ENCODE measurements at places on chromosomes 11 and 22.
A peak's percentile ranks its signal among the peaks of the same experiment; 100 is the strongest.

DNA sequence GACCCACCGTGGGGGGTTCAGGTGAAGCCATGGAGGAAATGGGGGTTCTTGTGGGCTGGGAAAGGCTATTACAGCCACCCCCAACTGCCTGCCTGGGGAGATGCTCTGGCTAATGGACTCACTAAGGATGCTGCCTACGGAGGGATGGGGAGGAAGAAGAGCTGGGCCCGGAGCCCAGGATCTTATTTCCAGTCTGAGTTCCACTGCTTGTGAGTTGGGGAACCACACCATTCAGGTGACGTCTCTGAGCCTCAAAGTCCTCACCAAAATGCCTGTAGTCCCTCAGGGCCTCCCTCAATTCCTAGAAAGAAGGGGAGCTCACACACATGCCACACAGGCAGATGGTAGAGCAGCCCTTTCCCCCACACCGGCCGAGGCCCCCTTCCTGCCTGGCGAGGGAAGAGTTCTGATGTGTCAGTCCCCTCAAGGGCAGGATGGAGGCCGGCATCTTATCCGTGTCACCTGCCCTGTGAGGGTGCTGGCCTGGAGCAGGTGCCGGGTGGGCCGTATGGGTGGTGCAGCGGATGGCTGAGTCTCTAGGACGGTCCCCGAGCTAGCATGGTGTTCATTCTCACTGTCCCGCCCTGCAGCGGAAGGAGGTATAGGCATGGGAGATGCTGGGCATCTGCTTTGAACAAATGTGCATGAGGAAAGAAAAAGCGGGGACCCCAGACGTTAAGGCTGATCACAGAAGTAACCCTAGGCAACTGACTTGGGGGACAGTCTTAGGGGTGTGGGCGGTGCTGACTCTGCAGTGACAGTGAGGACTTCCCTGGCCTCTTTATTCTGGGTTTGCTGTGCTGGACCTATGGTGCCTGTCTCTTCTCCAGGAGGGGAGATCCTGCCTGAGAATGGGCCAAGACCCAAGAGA, 15.7 kb downstream of the MRGPRF start:
- no peak for DNase-seq

DNA sequence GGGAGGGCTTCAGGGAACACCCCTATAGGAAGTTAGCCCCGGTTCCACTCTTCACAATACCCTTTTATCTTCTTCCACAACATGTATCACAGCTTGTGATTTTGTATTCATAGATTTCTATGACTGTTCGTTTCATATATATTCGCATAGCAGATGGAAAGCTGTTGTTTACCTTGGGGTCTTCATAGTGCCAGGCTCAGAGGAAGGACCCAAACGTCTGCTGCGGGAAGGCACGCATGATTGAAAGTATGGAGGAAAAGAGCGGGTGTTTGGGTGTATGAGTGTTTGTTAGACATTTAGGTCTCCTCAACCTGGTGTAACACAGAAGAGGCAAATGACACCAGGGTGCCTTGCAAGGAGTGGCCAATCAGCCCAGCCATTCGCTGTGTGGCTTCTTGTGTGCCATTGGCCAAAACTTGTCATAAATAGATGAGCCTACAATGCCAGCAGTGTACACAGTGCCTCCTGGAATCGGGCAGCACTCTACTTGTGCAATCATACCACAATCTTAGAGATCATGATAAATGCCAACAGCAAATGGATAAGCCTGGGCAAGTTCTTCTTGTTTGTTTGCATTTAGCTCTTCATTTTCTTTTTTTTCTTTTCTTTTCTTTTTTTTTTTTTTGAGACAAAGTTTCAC, 10.9 kb upstream of the ADA2 start:
- DNase-seq: no peak

GRCh38 chr22:44108806-44109385, 71.8 kb upstream of the PARVG start:
- DNase-seq: no peak

- peak; percentile 13 for DNase-seq
Measured at GRCh38 chr11:44483919-44484610, 81.4 kb upstream of the CD82 start.

DNA sequence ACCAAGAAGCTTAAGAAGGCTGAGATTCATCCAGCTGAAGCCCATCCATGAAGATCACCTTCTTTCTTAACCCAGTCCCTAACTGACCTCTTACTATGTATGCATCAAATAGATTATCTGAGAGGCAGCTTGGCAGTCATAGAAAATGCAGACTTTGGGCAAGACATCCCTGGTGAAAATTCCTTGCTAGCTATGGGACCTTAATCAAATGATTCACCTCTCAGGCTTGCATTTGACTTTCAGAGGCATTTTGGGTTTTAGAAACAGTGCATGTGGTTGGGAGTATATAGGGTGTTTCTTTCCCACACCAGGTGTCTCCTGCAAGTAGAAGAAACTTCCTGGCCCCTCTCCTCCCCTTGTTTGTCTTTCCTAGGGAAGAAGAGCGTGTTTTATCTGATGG, 188.5 kb upstream of the ISX start:
- DNase-seq: no peak

GRCh38 chr11:70595452-70595851, 197.1 kb downstream of the CTTN start:
- no peak for DNase-seq

DNA sequence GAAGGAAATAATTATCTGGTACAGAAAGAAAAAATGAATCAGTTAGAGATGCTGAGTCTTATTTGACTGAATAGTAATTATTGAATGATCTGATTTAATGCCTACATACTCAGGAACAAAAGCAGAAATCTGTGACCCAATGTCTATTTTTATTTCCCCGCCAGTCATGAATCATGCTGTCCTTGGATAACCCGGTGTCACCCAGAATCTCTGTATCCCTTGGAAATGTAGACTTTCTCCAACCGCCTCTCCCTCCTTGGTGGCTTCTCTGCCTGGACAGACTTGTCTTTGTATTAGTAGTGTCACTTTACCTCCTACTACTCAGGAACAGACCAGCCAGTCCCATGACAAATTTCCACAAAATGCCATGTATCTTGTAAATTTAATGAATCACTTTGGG, 173.3 kb upstream of the PDGFD start:
- no peak for DNase-seq

DNA sequence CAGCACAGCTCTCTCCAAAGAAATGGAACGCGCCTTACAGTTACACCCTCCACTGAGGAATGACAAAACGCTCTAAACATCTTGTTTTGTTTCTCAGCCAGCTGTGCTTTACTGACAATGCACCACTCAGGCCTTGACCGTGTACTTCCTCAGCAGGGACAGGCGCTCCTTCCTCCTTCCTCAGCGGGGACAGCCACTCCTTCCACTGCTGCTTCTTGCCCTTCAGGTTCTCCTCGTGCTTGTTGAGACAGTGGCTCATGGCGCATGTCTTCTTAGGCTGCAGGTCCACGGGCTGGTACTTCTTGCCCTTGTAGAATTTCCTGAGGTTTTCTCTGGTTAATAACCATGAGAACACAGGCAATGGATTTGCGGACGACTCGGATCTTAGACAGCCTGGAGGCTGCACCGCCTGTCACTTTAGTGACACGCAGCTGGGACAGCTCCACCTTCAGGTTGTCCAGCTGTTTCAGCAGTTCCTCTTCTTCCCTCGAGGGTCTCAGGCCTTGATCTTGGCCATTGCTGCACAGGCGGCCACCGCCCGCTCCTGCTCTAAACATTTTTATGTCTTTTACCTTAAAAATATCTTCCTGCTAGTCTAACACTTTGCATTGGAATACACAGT, 613.8 kb downstream of the BRD1 start:
- DNase-seq: no peak

DNA sequence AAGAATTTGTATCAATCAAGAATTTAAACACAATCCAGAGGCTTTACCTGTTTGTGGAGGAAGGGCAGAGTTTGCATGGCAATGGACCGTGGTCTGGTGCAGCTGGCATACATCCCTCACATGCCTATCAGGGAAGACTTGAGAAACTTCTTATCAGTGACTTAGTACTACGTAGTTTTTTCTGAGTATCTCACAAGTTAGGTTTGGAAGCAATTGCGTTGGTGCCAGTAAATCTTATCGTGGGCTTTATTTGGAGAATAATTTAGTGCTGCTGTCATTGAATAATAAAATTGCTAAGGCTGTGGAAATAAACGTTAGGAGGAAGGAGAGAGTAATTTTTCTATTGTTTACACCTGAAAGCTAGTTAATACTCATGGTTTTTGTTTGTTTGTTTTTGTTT, 72.3 kb downstream of the PRMT3 start:
- DNase-seq: peak; percentile 50

DNA sequence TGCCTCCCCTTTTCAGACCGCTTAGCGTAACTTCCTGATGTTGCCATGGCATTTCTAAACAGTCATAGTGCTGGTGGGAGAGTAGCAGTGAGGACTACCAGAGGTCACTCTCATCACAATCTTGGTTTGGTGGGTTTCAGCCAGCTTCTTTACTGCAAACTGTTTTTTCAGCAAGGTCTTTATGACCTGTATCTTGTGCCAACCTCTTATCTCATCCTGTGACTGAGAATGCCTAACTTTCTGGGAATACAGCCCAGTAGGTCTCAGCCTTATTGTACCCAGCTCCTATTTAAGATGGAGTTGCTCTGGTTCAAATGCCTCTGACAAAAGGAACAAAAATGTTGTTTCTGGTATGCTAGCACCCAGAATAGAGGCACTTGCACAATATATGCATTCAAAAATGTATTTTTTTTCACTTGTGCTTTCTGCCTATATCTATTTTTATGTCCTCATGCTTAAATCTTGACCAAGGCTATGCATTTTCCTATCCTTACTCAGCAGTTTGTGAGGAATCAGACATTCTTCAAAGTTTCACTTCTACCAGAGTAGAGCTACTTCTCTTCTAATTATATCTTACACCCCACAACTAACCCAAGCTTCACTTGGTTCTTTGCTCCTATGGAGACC, 16.1 kb upstream of the OR51M1 start:
- peak; percentile 69 for DNase-seq

- peak; percentile 43 for DNase-seq
Measured at GRCh38 chr11:27205779-27206570, 157.0 kb downstream of the CCDC34 start.

GRCh38 chr11:12692229-12693075, 18.2 kb downstream of the TEAD1 start:
- DNase-seq: peak; percentile 99

DNA sequence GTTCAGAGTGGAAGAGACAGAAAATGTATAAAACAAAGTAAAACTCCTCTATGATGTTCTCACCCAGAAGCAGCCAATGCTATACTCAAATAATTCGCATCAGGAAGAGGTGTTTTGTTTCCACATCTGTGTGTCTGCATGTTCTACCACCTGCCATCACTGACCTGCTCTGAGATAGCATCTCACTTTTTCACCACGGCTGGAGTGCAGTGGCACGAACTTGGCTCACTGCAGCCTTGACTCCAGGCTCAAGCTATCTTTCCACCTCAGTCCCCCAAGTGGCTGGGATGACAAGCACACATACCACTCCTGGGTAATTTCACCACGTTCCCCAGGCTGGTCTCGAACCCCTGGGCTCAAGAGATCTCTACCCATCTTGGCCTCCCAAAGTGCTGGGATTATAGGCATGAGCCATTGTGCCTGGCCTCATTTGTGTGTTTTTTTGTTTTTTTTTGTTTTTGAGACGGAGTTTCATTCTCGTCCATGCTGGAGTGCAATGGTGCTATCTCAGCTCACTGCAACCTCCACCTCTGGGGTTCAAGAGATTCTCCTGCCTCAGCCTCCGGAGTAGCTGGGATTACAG, 14.4 kb downstream of the TALDO1 start:
- no peak for DNase-seq

GRCh38 chr11:34323601-34324000, 34.2 kb downstream of the ABTB2 start:
- DNase-seq: no peak

GRCh38 chr11:95144313-95145235, 54.9 kb downstream of the ENDOD1 start:
- peak; percentile 18 for DNase-seq

DNA sequence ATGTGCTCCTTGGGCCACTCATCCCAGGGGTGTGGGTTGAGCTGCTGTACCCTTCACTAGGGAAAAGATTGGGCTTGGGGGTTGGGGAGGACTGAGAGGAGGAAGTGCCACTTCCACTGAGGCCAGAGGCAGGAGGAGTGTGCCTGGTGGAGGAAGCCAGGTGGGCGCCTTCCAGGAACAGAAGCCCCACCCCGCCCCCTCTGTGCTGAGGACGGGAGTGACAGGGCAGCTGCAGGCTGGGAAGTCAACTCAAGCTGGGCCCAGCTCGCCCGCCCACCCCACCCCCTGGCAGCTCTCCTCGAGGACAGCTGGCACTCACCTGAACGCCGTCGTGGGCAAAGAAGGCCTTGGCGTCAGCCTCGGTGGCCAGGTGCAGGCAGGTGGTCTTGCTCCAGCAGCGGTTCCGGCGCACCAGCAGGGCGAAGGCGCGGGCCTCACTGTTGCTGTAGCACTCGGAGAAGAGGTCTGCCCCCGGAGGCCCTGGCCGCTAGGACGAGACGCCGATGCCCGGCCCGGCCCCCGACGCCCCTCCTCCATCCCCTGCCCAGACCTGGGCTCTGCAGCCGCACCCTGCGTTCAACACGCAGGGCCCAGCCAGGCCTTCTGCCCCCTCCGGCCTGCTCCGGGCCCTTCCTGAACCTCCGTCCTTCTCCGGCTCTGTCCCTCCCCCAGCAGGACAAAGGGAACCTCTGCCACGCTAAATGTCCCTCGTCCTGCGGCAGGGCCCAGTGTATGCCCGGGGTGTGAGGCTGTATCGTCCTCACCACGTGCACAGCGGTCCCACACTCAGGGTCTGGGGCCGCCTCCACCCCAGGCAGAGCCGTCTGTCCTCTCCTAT, 13.4 kb downstream of the TSSC4 start:
- DNase-seq: no peak

GRCh38 chr11:60985501-60985900, 14.0 kb downstream of the CD6 start:
- DNase-seq: no peak

GRCh38 chr22:47446331-47446730, 683.9 kb downstream of the TBC1D22A start:
- DNase-seq: no peak

DNA sequence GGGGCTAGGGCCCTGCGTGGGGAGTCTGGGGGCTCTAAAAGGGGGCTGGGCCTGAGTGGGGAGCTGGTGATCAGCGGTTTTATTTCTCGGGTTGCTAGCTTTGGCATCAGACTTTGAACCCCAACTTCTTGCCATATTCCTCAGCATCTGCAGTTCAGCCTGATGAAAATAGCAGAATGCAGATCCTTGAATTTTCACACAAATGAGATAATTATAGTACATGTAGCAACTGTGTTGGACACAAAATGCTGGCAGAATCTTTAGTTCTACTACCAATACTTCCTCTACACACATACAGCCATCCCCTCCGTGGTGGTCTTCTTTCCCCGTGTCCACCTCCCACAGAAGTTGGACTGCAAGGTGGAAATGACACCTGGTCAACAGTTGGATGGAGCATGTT, 1.5 kb downstream of the ZC3H7B start:
- no peak for DNase-seq

All from fibroblast of villous mesenchyme (primary cell).